ENCODE measurements at places on chromosomes 1 and 21.

DNA sequence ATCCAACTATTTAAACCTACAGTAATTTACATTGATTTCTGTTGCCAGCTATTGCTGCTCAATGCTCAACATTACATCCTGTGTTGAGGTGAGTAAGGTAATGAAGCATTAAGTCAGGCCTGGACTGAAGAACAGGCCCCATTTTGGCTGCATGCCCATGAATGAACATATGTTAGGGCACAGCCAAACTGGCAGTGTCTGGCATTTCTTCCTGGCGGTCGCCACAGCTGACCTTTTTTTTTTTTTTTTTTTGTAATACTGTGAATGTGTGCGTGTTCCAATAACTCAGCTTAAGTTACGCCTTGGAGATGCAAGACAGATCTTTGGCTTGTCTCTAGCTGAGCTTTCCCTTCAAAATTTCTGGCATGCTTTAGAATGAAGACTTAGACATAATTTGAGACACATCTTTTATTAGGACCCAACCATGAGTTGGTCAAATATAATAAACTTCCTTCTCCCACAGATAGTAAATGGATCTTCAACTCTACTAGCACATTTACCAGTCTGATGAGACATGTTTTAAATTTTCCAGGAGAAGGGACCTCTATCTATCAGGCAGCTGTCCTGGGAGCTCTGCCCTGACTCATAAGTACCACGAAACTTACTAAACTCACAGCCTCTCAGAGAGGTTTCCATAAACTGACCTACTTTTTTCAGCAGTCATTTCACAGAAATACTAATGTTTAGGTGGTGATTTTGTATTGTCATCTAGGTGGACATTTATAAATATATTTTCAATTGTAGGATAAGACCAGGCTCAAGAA, 341.1 kb upstream of the RUNX1 start:
- DNase-seq: peak; percentile 91

- no peak for DNase-seq
These were observed 11.4 kb upstream of the OLIG2 start for GRCh38 chr21:33014331-33014730.

GRCh38 chr1:13996334-13996733, 296.3 kb downstream of the PRDM2 start:
- DNase-seq: no peak

- peak; percentile 35 for DNase-seq
These were observed 297.0 kb downstream of the GPATCH2 start for GRCh38 chr1:217333939-217334338.

- DNase-seq: no peak
These were observed 46.0 kb upstream of the JUN start for GRCh38 chr1:58829866-58830265.

DNA sequence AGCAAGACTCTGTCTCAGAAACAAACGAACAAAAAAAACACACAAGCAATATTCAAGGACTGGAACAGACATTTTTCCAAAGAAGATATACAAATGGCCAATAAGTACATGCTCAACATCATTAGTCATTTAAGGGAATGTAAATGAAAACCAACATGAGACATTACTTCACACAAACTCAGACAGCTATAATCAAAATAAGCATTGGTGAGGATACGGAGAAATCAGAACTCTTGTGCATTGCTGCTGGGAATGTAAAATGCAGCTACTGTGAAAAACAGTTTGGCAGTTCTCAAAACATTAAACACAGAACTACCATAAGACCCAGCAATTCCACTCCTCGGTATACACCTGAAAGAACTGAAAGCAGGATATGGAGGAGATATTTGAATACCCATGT, 15.4 kb downstream of the NOL9 start:
- DNase-seq: no peak

DNA sequence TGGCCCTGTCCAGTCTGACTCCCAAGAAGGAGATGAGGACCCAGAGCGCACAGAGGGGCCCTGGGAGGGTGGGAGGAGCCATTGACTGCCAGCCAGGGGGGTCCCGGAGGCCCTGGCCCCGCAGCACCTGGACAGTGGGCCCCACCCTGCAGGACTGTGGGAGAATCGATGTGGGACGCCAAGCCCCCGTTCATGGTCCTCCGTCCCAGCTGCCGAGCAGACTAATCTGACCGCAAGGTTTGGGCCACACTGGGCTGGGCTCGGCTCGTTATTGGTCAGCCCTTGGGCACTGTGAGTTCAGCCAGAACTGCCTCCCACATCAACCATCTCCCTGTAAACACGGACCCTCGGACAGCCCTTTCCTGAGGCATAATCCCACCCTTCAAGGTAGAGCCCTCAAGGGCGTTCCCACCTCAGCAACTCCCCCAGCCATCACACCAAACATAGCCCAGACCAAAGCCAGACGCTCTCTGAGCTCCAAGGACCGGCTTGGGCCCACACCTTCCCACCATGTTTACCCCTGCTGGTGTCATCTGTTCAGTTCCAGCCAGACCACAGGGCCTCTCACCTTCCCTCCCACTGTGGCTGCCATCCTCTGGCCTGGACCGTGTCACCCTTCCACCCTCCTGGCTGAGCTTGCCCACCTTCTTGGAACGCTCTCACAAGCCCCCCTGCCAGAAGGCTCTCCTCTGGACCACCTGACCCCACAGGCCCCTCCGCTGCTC, 16.2 kb upstream of the POFUT2 start:
- DNase-seq: no peak

DNA sequence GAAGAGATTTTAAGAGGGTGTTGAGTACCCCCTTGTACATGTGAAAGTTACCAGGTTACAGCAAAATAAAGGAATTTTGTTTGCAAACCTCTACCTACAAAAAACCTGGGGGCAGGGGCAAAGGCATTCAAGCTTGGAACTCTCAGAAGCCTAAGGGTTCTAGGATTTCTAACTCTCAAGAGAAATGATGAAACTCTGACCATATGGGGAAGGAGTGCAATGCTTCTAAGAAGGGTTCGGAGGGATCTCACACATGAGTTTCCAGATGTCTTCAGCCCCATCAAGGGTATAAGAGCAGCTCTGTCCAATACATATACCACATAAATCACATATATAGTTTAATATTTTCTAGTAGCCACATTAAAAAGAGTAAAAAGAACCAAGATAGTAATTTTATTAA, 7.3 kb upstream of the FCGR2A start:
- no peak for DNase-seq

- DNase-seq: no peak
These were observed 73.2 kb downstream of the AK5 start for GRCh38 chr1:77355010-77355409.

DNA sequence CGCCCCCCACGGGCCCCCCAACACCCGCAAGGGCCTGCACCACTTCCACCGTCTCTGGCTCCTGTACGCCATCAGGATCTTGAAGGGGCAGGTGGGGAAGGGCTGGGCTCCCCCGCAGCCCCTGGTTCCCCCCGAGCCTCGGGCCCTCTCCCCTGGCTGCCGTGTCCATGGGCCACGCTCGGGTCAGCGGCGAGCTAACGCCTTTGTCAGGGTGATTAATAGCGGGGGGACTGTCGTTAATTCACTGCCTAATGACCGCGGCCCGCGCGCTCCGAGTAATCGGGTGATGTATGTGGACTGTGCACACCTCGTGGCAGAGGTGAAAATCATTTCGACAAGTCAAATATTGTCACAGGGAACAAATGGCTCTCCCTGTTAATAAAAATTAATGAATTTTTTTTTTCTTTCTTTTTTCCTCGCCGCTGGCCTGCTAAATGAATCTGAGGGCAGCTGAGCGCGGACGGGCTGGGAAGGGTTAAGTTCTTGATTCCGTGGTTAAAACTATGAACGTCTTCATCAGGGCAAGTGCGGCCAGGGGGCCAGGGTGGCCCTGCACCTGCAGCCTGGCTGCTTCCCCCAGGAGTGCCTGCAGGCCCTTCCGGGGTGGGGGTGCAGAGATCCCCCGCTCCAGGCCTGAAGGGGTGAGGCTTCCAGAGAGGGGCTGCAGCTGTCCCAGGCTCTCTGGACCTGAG, 100.8 kb downstream of the PRDM16 start:
- no peak for DNase-seq

- peak; percentile 30 for DNase-seq
These were observed 30.8 kb downstream of the TRIM67 start for GRCh38 chr1:231192620-231193163.

DNA sequence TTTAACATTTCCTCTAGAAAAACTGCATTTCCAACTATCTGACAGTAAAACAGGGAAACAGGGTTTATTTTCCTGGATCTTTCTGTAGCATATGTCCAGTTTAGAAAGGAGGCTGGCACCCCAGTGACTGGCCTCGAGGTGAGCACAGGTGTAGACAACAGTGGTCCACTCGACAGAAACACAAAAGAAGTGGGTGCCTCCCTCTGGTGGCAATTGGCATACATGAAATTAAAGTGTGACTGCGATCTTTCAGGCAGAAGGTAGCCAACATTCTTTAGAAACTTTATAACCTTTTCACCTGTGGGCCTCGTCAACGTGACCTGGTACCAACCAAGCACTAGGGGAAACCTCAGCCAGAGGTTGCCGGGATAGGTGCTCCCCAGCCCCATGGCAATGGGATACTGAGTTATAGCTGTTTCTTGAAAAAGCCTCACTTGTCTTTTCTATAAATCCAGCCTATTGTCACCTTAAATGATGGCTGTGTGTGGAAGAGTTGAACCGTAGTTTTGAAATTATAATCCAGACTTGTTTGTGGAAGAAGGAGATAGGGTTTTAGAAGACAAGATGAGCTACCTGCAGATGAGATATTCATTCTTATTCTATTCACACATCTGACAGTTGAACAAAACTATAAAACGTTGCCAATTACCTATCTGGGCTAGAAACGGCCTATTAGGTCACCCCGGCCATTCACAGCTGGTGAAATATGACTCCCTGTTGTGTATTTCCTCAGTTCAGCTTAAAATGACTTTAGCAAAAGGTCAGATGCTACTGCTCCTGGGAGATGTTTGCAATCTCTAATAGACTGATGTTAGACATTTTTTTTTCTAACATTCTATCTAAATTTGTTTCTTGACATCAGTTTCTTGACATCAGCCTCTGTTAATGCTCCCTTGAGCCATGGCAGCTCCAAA, 44.3 kb downstream of the PCP4 start:
- peak; percentile 86 for DNase-seq

DNA sequence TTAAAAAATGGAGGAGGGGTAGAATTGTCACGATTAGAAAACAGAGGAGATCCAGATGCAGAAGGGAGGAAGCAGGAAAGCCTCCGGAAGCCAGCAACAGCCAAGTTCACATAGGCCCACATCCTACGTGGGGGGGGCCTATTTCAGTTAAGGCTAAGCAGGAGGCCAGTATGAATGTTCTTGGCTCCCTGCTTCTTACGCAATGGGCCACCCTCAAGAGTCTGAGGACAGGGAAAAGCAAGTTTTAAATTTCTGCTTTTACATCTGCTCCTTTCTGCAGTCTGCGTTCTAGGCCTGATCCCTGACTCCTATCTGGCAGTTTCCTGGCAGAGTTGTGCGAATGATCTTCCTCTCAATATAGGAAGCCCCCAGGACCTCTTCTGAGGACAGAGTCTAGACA, 30.6 kb downstream of the RABIF start:
- no peak for DNase-seq

- DNase-seq: no peak
These were observed 40.1 kb downstream of the DISP3 start for GRCh38 chr1:11518791-11519628.

DNA sequence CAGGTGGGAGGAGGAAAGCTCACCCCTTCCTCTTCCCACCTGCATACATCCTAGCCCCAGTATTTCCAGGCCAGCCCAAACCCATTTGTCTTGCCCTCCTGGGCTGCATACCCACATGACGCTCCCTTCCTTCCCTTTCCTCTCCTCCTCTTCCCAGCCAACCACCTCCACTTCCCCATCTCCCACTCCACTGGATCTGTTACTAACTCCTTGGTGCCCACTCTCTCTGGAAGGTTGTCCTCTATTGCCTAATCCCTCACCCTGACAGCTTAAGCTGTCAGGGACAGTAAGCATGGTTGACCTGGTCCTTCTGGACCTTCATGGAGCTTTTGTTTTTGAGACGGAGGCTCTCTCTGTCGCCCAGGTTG, 23.0 kb upstream of the SYNC start:
- no peak for DNase-seq

- no peak for DNase-seq
These were observed 85.3 kb downstream of the SPAG17 start for GRCh38 chr1:118099686-118100085.

DNA sequence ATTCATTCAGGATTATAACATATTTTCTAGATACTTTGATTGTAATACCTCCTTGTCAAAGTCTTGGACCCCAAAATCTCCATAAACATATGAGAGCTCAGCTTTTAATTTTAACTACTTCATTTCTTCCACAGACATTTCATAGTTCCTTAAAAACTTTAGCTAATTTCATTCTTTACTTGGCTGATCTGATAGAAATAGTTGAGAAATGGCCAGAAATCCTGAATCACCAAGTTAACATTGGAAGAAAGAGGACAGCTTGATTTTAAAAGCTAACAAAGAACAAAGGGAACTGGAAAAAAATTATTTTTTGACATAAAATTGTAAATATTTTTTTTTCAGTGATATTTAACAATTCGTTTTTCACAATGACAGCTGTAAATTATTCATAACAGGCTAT, 216.5 kb downstream of the NTNG1 start:
- DNase-seq: no peak

DNA sequence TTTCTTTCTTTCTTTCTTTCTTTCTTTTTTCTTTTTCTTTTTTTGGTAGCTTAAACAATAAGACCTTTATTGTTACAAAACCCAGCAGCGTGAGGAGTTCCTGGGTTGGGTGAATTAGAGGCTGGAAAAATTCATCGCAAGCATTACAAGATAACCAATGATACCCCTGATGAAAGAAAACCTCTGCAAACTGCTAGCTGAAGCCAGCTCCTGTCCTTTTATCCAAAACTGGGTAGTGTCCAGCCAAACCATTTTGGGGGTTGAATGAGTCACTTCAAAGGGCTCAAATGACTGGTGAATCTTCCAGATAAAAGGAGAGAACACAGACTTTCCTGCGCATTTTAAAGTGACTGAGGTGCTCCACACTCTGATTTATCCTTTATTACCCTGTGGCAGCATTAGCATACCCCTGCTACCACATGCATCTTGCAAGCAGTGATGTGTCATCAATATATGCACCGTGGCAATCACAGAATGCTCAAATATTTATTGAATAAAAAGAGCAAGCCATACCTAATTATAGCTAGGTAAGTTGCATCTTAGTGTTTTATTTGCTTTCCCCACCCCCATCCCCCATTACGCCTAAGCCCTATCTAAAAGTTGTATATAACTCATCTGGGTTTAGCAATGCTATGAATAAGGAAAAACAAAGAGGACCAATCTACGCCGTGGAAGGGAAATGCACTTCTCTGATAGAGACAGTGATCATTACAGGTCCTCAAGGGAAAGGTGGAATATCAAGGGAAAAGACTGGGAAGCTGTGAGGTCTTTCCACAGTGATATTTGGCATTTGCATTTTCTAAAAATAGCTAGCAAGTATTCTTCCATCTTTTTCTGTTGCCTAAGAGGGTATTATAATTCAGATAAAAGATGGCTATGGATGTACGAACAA, 32.4 kb upstream of the CEP350 start:
- DNase-seq: no peak

Data from NCI-H1105 treated with DMSO at 0.1 percent for 48 hours (cell line).